ENCODE measurements at places on chromosomes 13 and 19.

DNA sequence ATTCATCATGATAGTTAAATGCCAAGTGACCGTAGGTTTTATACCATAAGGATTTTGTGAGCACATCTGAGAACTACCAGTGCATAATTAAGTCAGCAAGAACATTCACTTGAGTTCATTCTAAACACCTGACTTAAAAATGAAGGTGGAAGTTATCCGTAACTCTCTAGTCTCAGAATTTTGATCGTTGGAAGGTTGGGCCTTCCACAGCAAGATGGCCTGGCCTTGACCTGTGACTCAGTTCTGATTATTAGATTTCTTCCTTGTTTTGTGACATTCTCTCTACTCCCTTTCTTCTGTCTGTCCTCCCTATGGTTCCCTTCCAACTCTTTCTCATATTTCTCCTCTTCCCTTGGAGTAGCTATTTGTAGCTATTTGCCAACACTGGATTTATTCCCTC, 20.0 kb upstream of the WDFY2 start:
- DNase-seq = no peak

DNA sequence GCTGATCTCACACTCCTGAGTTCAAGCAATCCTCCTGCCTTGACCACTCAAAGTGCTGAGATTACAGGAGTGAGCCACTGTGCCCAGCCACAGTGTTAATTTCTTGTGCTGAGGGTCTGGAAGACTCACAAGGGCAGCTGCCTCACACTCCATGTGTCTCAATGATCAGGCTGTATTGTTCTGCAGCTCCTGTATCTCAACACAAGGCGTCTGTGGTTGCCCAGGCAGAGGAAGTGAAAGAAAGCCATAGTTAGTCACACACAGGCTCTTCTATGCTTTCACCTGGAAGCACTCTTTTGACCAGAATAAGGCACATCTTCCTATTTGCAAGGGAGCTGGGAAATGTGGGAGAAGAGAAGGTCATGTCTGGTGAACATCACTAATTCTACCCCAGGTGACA, 107.3 kb upstream of the ZNF507 start:
- no peak for DNase-seq

DNA sequence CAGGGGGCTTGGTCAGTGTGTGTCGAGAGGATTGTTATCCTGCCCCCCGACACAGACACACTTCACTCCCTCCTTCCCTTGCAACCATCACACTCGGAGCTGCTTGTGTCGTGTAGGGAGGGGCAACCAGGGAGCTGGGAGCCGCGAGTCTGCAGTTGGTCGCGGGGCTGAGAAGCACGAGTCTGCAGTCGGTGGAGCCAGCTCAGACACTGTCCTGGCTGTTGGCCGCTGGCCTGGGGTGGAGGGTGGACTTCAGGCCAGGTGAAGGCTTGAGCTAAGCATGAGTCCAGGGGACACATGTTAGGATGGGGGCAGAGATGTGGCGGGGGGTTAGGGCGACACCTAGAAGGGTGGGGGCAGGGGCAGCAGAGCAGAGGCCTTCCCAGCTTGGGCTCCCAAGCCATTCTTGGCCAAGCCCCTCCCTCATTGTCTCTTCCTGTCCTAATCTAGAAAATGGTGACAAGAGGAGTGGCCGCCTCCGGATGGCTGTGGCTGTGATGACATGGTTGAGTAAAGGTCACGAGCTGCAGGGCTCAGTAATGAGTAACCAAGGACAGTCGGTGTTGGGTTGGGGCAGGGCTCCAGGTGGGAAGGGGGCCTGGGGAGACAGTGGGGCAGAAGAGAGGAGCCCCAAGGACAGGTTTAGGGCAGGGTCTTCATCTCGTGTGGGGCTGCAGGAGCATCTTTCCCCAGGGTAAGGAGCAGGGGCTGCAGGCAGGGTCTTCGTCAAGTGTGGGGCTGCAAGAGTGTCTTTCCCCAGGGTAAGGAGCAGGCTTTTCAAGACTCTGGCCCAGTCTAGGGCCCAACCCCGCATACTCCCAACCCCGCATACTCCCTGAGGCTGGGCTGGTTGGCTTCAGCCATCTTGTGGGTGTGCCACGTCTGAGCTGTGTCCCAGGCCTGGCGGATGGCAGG, 8.6 kb downstream of the PPP5C start:
- no peak for DNase-seq

DNA sequence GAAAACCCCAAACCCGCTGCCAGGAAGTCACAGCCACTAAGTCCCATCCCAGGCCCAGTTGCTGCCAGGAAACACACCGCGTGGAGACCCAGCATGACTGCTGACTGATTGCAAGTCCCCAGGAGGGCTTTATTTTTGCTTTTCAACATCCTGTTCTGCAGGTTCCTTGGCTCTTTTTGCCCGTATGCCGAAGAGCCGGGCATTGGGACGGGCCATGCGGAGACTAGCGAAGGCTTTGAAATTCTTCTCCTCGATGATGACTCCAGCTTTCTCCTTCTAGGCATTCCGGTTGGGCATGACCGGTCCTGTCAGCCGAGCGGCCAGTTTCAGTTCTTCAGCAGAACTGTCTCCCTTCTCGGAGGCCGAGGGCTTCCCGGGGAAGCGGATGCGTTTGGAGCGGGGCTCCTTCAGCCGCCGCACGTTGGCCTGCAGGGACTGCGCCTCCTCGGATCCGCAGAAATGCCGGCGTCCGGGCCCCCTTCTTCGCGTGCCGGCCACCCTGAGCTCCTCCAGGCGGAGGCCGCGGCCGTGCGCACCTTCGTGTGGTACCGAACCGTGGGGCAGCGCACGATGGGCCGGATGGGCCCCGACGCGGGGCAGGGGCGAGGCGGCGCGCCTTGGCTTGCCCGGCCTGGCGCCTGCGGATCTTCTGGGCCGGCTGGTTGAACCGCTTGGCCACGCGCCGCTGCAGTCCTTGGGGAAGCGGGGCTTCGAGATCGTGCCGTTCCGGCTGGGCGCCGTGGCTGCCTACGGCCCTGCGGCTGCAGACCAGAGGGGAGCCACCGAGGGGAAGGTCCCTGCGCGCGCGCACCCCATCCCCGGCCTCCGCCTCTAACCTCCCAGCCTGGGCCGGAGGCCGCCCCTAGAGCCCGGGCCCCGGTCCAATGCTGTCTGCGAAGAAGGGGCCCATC, 15.2 kb downstream of the ZSCAN5C start:
- no peak for DNase-seq

GRCh38 chr13:30339738-30340330, 32.5 kb upstream of the KATNAL1 start:
- no peak for DNase-seq

- no peak for DNase-seq
Observed at GRCh38 chr19:5652261-5652660, 28.1 kb downstream of the MICOS13 start.

GRCh38 chr19:3229888-3230496, 5.5 kb downstream of the CELF5 start:
- DNase-seq = no peak

DNA sequence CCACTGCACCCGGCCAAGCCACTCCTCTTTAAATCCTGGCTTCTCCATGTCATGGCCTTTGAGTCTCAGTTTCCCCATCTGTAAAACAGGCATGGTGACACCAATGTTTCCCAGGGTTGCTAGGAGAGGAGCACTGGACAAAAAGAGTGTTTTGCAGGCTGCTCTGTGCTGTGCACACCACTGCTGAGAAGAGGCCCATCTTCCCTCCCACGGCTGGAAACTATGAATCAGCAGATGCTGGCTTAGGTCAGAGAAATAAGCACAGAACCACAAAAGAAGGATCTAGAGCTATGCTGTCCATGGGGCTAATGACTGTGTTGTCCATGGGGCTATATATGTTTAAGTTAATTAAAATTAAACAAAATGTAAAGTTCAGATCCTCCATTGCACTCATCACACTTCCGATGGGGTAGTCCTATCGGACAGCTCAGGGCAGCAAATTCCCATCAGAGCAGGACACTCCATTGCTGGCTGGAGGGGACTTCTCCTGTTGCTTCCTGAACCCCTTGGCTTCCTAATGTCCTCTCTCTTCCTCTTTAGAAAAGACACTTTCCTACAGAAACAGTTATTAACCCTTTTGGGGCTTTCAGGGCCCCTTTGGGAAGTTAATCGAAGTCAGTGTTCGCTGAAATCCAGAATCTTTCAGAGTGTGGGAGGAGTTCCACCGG, 37.1 kb downstream of the TSHZ3 start:
- no peak for DNase-seq

GRCh38 chr13:98986226-98986846, 8.5 kb upstream of the DOCK9 start:
- no peak for DNase-seq

DNA sequence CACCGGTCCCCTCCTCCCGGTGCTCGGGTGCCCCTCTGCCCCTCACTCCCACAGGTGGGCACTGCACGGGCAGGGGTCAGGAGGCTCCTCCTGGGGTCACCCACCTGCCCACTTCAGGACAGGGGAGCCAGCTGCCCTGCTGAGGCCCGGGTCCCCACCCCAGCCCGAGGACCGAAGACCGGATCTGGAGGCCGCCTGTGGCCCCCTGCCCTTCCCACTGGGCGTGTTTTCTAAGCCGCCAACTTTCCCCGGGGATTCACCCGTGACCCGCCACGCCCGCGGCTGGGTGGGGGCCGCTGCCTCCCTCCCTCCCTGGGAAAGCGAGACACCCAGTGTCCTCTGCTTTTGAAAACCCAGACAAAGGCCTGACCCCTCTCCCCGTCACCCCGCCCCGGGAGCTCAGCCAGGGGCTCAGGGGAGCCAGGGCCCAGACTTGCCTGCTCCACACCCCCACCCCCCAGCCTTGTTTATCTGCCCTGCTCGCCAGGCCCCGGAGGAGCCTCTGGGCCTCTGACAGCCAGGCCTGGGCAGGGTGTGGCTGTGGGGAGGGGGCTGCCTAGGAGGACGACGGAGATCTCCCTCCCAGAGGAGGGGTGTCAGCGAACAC, 1.3 kb downstream of the PALM start:
- DNase-seq = no peak

DNA sequence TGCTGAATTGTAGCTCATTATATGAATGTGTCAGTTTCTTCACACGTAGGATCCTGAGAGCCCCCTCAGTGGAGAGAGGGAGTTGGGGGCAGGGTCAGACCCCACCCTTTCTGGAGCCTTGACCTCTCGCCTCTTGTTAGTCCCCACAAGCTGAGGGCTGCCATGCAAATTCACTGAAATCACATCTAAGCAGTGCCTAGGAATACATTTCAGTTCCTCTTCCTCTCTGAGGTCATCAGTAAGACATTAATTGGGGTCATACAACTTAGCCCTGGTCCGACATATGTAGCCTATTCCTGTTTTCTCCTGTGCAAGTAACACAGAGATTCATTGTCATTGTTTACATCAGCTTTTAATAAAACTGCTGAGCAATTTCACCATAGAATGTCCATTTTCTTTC, 30.0 kb downstream of the MYO9B start:
- DNase-seq = no peak

- DNase-seq = peak; percentile 66
Observed at GRCh38 chr19:16566161-16566560, 6.1 kb downstream of the SLC35E1 start.

- no peak for DNase-seq
Observed at GRCh38 chr19:2394054-2394441, 33.3 kb downstream of the TIMM13 start.

GRCh38 chr19:4391701-4392483, 8.5 kb downstream of the SH3GL1 start:
- no peak for DNase-seq

- no peak for DNase-seq
Observed at GRCh38 chr19:13034636-13035035, 39.4 kb downstream of the NFIX start.

- no peak for DNase-seq
Observed at GRCh38 chr13:20826843-20827560, 53.2 kb upstream of the EEF1AKMT1 start.

DNA sequence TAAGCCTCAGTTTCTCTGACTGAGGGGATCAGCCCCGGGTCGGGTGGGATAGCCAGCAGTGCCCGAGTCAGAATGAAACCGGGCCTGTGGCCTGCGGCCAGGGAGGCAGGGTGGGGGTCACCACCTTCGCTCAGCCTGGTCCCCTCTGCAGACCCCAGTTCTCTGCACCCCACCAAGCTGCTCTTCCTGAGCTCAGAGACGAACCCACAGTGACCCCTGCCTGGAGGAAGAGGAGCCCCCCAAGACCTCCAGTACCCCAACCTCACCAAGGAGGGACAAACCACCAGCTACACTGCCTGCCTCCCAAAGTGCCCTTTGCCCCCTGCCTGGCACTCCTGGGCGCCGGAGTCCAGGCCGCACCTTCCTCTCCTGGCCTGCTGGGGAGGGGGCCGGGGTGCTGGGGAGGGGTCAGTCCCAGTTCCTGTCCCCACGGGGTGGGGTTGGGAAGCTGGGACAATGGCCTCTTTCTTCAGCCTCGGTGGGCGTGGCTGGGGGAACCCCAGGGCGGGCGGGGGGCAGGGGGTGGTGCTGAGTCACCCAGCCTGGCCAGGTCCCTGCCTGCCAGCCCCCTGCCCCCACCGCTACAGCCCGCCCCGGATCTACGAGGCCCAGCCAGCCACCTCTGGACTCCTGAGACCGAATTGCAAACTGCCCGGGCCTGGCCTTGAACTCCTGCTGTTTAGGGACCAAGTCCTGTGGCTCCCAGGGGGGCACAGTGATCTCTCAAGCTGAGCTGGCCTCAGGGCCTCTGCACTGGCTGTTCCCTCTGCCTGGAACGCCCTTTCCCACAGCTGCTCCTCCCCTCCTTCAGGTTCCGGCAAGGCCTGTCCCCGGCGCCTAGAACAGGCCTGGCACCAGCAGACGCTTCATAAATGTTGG, 14.3 kb downstream of the ZBTB7A start:
- DNase-seq = no peak

DNA sequence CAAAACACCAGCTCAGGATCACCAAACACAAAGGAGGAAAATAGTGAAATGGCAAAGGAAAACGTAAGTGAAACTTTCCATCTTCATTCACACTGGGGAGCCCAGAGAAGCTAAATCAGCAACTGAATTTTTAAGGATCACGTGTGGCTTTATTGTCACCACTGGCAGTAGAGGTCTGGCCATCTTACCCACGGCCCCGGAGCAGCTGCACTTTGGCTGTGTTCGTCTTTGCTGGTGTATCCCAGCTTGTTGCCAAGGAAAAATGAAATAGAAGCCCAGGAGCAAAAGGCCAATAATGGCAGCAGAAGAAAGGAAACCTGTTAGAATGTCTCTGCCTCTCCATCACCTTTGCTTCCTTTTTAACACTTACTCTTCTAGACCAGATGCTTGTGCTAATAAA, 274.7 kb downstream of the FOXO1 start:
- no peak for DNase-seq

DNA sequence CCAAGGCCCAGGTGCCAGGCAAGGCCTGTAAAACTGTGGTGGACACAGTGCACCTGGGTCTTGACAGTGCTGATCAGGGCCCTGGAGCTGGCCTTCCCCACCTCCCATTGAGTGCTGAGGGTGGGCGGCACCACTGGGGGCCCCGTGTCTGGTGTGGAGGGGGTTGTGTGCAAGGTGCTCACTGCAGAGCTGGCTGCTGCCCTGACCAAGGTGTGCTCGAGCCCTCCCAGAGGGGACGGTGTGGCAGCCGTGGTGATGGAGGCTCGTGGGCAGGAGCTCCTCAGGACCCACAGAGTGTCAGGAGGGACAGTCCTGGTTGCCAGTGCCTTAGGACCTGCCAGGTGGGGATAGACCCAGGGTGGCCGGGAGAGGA, 23.0 kb downstream of the ATP4B start:
- DNase-seq = no peak

DNA sequence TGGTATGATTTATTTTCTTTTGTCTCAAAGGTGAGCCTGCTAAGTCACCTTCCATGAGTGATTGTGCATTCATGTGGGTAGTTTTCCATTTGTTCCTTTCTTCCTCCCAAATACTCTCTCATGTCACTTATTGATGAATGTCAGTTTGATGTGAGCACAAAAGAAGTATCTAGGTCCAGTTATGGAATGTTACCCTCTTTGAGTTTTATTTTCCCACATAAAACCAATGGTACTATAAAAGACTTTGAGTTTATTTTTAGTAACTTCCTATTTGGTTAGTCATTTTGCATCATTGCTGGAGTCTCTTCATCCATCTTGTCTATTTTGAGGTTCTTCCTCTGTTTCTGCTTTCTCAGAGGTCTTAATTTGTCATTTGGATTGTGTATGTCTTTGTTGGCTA, 321.3 kb downstream of the GPC6 start:
- DNase-seq = no peak
